Right renal pelvis (tissue), 4 donors: ENCODE measurements at places on chromosomes 4 and X. TPM values are rescaled to one million over a fixed set of nuclear protein-coding genes. Genes with fewer than 3 reads are reported as not detected.

DNA sequence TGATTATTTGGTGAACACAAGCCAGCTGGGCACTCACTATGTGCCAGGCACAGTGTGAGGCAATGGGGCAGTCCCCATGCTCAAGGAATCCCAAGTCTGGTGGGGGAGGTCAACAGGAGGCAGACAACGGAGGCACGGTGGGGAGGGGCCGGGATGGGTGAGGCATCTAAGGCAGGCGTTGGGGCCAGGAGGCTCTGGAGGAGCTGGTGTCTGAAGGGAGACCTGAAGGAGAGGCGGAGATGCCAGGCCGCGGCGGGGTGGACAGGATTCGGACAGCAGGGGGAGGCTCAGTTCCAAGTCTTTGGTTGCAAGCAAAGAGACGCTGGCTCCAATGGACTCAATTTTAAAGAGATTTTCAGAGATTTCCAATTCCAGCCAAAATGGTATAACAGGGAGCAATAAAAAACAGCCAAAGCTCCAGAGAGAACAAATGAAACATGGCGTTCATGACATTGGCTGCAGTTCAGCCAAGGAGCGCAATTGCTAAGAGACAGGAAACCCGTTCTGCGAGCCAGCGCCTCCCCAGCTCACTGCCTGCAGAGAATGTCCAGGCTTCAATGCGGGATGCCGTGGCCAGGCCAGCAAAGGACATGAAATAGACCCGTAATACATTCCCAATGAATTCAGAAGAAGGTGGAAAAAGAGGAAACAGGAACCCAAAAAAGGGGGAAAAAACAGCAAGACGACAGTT is 105.2 kb upstream of the LRPAP1 start:
- DNase-seq = no peak

- DNase-seq = no peak
These were observed 30.9 kb downstream of the FAM9C start for GRCh38 chrX:13013363-13014110.

ATP2B3 gene
- 0.35 TPM for polyA plus RNA-seq

GRCh38 chrX:154032653-154033052 is 13.0 kb upstream of the IRAK1 start:
- no peak for DNase-seq

DSPP gene
- polyA plus RNA-seq = not detected

GRCh38 chrX:94850811-94851210 is 1176.8 kb downstream of the FAM133A start:
- no peak for DNase-seq

CTAG1A gene
- not detected for polyA plus RNA-seq

CT47C1 gene
- not detected for polyA plus RNA-seq

- DNase-seq = peak; percentile 17
These were observed 816.4 kb upstream of the FRG1 start for GRCh38 chr4:189124149-189124758.

- no peak for DNase-seq
These were observed 26.2 kb downstream of the CUL4B start for GRCh38 chrX:120534413-120535205.

DNA sequence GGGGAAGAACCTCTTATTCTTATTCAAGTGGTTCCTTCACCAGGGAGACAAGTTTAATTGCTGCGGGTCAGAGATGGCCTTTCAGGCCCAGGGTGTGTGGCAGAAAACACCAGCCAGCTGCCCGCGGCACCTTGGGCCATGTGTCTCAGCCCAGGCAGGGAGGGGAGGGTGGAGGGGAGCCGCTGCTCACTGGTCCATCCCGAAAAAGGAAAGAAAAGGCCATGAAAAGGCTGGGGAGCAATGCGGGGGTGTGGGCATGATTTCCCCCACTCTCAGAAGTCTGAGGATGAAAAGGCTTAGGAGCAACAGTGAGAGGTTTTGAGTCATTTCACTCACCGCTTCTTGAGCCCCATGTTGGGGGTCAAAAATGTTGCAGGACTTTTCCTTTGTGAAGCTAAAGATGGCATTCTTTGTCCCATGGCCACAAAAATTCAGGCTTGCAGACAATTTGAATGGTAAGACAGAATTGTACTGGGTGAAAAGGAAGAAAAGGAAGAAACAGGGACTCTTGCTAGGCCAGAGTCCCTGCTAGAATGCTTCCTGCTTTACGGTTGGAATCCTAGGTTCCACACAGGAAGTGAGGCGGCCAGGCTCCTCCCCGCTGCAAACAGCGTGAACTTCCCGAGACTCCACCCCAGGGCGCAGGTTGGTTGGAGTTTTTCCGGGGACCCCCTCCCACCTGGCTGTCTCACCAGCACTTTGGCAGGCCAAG is 17.4 kb upstream of the FAM47E start:
- DNase-seq = no peak

GRCh38 chrX:13087322-13088155 is 43.1 kb upstream of the FAM9C start:
- DNase-seq = no peak
